ENCODE measurements at places on chromosomes 7 and 10.

DNA sequence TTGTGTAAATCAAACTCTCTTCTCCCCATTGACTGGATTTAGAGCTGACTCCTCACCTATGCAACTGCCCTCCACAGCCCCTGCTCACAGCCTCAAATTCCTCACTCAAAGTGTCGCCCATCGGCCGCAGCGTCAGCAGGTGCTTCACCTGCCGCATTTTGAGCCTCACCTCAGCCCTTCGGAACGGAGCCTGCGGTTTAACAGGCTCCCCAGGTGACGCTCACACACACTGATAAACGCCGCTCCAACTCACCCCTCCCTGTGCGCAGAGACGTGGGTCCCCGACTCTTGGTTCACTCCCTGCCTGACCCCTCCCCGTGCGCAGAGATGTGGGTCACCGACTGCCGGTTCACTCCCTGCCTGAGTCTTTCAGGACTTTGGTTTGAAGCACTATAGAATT, 57.1 kb downstream of the CARD11 start:
- DNase-seq: no peak

DNA sequence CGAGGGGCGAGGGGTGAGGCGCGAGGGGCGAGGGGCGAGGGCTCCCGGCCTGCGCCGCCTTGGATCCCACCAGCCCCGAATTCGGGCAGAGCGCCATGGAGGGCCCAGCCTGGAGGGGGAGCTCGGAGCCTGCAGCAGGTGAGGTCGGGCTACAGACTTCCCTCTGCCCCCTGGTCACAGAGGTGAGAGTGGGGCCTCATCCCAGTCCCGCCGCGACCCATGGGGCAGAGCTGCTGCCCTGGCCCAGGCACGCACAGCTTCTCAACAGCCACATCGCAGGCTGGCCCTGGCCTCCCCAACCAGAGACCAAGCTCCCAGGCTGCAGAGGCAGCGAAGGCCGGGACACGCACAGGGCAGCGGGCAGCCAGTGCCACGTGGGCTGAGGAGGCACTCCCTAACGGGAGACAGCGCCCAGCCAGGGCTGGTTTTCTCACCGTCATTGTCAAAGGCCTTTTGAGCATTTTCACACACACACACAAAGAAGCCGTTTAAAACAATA, 191.8 kb downstream of the PTPRN2 start:
- no peak for DNase-seq

GRCh38 chr10:6038071-6038631, 24.0 kb downstream of the IL2RA start:
- peak; percentile 28 for DNase-seq

DNA sequence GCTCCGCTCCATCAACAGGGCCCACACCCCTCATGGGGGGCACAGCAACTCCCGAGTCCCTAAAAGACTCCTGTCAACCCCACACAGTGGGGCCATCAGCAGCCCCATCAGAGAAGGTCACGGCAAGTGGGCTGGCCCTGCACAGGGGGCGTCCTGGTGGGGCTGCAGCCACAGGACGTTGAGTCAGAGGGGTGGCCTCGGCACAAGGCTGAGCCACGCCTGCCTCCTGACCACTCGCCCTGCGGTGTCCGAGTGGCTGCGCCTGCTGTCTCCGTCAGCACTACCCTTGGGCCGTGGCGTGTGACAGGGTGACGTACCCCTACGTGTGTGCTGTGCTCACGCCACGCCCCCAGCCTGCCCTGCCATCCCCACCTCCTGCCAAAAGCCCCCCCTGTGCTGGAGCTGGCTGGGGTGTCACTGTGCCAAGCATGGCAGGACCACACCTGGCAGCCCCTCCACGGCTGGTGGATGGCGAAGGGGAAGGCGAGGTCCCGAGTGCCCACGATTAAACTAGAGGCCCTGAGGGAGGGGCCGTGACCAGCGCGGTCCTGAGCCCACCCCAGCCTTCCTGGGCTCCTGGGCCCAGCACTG, 26.0 kb upstream of the NKX6-2 start:
- DNase-seq: no peak

- no peak for DNase-seq
Measured at GRCh38 chr7:28507525-28508282, 95.4 kb downstream of the CREB5 start.

All from CD4-positive, alpha-beta T cell treated with Interferon alpha-2 for 1 hour (primary cell).